H1 (cell line): ENCODE measurements at places on chromosomes 2 and 18. TPM values are rescaled to one million over a fixed set of nuclear protein-coding genes. Genes with fewer than 3 reads are reported as not detected.

DNA sequence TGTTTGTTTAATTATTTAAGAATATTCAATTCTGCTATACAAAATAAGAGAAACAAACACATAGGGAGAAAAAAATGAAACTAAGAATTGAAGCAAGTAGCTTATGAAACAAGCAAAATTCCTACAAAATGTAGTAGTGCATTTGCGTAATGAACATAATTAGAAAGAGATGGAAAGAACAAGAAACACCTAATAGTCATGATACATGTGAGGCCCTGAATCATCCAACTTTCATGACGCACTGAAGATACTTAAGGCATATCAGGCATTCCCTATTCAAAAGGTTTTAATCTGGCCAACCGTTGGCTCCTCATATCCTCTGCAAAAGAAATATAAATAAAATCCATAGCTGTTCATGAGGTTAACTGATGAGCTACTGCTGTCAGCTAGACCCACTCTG is 14.5 kb upstream of the NAB1 start:
- DNase-seq: no peak

DNA sequence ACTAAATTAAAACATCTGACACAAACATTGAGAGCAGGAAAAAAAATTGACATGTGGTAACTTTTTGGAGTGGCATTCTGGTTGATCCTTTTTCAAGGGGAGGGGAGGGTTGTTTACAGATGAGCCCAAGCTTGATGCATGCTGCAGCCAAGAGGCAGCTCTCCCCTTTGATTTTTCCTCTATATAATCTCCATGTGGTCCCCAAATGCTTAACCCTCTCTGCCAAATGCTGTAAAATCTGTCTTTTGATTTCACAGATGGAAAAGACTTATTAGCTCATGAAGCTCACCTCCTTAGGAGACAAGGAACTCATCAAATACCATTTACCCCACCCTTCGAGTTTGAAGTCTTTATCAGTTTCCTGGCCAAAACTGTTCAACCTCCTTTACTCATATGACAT is 623.0 kb downstream of the NRXN1 start:
- DNase-seq: no peak

GRCh38 chr2:120914839-120915521 is 179.3 kb downstream of the GLI2 start:
- DNase-seq: no peak

- no peak for DNase-seq
Observed at GRCh38 chr2:28981016-28981441, at the start of gene TOGARAM2. Gene TOGARAM2 (plus strand): TSS chr2:28981298. CDS start chr2:28994835, 13,537 bp downstream.

- DNase-seq: no peak
Observed at GRCh38 chr2:169351725-169352124, 10.6 kb downstream of the LRP2 start.

- no peak for DNase-seq
Observed at GRCh38 chr2:45011121-45011520, 1.9 kb upstream of the SIX2 start.

DNA sequence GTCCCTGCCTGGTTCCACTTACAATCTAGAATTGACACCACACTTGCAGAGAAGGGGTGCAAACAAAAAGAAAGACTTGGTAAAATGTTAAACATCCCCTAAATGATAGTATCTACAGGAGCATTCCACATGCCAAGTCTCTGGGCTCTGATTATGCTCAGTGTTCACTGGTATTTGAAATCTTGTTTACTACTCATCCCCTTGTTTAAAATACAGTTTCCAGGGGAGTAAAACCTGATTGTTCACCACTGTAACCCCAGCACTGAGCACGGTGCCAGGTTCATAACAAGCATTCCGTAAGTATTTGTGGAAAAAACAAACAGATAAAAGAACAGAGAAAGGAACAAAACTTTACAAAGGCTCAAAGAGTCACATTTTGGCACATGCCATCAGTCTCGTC is 11.7 kb downstream of the EPB41L3 start:
- no peak for DNase-seq

DNA sequence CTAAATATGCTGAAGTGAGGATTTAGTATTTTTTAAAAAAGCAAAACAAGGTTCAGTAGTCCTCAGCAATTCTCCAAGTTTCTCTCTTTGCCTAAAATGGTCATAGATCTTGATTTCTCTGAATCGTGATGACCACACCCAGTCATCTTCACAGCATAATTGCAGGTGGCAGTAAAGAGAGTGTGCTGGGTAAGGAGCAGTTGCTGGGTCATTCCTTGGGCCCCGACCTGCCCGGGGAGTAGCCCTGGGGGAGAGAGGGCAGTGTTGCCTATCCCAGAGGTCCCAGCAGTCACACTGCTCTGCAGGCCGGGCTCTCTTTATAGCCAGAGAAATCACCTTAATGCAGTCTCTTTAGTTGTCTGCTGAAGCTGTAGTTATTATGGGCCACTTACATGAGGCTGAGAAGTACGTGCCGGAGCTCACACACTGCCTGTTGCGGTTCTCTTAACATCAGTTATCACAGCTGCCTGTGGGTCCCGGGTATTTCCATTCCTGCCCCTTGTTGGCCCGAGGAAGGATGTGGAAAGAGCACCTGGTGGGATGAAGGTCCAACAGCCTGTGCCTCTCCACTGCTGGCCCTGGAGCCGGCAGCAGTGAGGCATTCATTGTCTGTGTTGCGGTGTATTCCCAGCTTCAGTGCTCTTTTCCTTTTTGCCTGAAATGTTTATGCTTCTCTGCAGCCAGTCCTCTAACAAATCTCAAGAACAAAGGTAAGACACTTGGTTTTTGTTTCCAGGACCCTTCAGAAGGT is 230.1 kb downstream of the ALPK2 start:
- no peak for DNase-seq

GRCh38 chr2:241770185-241770935 is 6.3 kb upstream of the GAL3ST2 start:
- DNase-seq: peak; percentile 47

DNA sequence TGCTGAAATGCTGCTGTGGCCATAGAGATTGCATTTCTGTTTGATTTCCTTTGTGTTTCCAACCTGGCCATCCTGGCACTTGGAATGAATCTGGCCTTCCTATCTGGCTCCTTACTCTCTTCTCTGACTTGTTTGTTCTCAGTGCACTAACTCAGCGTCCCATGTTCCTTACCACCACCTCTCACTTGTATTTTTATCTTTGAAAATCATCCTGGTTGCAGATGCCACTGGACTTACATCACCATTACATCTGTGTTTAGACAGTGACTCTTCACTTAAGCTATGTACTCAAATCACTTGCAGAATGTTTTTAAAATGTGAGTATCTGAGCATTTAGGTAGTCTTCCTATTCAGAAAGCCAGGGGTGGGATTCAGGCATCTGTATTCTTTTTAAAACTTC is 239.5 kb downstream of the WDR7 start:
- DNase-seq: no peak

DNA sequence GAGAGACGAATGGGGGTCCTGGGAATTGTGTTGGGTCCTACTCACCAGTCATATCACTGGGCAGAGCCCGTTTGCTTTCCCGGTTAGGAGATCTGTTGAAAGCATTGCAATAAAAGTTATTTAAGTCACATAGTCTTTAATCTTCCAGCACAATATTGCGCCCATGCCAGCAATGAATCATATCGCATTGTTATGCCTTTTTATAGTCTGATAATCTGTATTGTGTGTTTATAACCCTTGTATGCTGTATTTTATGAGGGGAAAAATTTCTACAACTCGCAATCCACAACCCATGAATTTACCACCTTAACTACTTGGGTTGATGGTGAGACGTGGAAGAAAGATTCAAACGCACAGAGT is 211.9 kb upstream of the SMIM21 start:
- DNase-seq: no peak

GRCh38 chr2:160223560-160223959 is 23.5 kb upstream of the ITGB6 start:
- DNase-seq: no peak

DNA sequence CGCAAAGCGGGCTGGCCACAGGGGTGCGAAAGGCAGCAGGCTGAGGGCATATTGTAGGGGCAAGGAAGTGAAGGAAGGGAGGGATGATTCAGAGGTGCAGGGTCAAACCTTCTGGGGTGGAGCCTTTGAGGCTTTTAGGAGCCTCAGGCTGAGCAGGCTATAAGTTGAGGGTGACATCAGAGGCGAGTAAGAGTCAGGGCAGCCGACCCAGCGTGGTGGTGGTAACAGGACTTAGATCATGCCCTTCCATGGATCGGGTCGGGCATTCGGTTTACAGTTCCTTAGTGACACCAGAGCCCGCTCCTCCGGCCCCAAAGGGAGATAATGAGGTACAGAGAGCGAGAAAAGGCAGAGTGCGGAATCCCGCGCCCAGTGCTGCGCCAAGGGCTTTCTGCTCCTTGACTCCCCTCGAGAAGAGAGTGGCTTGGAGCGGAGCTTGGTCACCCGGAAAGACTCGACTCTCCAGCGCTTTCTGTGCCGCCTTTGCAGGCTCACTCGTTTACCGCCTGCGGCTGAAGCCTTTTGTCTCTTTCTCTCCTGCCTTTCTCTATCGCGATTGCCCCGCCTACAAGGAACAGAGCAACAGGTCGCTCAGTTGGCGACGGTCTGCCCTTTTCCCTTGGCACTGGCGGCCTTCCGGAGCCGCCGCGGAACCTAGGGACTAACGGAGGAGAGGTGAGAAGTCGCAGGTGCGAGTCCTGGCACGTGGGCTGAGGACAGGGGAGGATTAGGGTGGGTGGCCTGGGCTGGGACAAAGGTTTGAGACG is 720 bp downstream of the LBX2 start:
- no peak for DNase-seq

GRCh38 chr18:23864624-23865023 is 149.9 kb upstream of the TTC39C start:
- no peak for DNase-seq

- no peak for DNase-seq
Observed at GRCh38 chr2:56099963-56100362, 83.8 kb upstream of the CCDC85A start.

LYPD6 gene
- 8.8 and 8.9 TPM in 2 replicates for total RNA-seq

RGPD3 gene
- total RNA-seq: 0.17 TPM in 1 of 2 replicates, not detected in the other

PIEZO2 gene
- 14.7 and 16.5 TPM in 2 replicates for total RNA-seq

GPAT2 gene
- total RNA-seq: 0.63 and 1.0 TPM in 2 replicates

DUSP19 gene
- total RNA-seq: 2.1 and 2.3 TPM in 2 replicates

ICA1L gene
- total RNA-seq: 3.4 TPM in 2 replicates

LRATD1 gene
- 2.3 and 2.4 TPM in 2 replicates for total RNA-seq

CNTNAP5 gene
- 0.17 and 0.76 TPM in 2 replicates for total RNA-seq

TMEM169 gene
- total RNA-seq: 2.4 and 2.5 TPM in 2 replicates
